ENCODE measurements at places on chromosomes 2 and 18.

DNA sequence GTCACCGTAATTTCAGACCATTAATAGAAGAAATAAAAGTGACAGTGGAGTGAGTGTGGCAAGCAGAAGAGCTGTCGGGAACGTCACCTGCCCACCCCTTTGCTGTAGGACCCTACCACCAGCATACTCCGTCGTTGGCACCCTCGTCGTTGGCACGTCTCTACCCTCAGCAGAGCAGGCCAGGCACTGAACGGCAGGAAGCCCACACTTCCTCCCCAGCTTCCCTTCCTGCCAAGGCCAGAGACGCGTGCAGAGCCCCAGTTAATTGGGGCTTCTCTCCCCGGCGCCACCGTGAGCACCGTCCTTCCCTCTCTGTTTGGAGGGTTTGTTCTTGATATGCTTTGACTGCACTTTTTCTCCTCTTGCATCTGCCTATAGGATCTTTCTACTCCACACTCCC lies 27.0 kb upstream of the NFATC1 start:
- DNase-seq = no peak

GRCh38 chr2:214992911-214993310 lies 145.5 kb downstream of the ABCA12 start:
- no peak for DNase-seq

DNA sequence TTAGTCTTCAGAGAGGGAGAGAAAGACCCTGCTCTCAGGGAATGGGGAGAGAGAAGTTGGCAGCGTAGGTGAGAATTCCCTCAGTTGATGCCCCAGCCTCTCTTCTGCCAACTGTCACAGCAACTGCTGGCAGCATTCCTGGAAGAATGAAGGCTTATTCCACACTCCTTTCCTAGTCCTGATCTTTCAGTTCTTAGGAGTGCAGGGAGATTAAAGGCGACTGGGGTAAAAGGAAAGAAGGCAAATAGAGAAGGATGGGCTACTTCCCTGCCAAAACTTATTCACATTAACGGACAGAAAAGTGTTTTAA lies 65.9 kb upstream of the ACAA2 start:
- no peak for DNase-seq

DNA sequence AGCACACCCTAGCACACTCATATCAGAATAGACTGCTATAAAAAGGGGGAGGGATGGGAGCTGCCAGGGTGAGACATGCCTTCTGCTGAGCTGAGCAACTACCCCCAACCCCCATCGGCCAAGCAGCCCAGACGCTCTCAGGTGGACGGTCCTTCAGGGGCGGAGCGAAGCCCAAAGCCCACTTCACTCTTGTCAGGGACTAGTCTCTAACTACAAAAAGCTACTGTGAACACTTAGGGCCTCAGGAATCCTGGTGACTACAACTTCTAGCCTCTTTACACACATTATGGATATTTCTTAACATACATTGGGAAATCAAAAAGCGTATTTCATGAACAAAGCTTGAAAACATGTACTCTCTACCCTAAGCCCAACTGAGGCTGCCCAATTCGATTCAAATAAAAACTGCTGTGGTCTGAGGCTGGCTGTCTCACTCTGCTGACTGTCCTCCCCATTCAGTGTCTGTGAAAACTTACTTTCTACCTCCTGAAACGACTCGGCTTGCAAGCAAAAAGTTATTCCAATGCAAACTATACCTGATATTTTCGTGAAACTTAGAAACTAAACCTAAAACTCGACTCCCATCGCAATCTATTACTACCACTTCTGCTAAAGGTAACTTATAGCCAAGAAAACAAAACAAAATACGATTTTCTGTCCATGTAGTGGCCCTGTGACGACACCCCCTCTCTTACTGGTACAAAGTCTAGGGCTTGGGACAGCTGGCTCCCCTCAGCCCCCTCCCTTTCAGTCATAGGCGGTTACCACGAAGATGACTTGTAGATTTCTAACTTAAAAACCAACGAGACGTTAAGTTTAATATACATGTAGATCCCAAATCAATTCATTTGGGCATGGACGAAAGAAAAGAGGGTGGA lies 1.2 kb downstream of the SERTAD2 start:
- peak; percentile 62 for DNase-seq

DNA sequence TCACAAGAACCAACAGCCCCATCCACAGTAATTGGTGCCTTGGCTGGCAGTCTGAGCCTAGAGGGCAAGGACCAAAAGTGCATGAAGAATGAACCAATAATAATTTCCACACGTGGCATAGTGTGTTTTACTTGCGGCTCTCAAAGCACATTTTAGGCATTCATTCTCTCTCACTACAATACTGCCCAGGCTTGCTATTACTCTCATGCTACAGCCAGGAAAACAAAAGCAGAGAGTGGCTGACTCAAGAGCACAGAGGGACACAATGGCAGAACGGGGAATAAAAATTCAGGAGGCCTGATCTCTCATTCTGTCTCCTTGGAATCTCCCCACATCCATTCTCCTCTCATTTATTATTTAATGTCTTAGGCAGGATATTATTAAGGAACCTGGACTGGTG lies 57.0 kb upstream of the NOL4 start:
- no peak for DNase-seq

DNA sequence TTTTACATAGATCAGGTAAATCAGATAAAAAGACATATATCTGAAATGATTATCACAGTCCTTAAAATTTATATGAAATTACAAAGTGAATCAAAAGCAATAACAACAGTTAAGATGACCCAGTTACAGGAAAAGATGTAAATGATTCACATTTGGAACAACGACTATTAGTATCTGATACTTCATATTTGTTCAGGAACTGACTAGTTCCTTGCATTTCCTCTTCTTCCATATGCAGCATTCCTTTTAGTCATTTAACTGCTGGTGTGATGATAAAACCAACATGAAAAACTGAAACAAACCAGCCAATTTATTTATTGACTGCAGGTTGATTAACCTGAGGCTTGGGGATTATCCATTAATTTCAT lies 75.2 kb downstream of the RBMS1 start:
- no peak for DNase-seq

DNA sequence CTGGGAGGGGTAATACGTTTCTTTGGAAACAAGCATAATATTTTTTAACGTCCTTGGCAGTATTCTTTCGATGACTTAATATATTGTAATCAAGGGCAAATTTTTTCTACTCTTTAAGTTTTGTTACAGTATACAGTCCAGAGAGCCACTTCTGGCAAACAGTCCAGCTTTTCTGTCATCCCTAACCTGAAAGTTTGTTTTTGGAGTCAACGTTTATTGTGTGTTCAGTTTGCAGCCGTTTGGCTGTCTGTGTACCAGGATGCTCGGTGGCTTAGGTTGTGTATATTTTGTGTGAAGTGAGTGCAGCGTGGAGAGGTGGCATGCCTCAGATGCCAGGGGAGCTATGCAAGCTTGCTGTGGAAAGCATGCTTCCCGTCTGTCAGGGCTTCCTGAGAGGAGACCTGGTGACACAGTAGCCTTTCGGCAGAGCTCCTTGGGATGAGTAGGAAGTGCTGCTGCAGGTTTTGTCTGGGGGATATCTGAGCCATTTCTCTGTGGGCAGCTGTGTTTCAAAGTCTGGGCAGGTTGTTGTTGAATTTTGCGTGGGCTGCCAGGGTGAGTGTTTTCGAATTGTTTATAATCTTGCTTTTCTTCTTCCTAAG lies 14.7 kb downstream of the MAP3K20 start:
- DNase-seq = no peak

GRCh38 chr2:65204461-65205210 lies 23.0 kb upstream of the ACTR2 start:
- DNase-seq = no peak

DNA sequence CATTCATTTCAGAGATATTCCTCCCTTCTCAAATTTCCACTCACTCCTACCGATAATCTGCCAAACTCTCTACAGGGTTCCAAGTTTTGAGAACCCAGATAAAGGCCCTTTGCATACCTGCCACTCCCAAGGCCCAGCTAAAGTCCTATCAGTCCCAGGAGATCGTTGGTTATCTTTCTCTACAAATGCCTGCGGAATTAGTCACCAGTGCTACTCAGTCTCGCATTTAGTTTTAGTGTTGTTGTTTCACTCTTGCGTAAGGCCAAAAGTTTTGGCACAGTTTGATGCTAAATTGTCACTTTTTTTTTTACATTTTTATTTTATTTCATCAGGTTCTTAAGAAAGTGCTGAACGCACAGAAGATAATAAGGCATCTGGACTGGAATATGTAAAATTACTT lies 29.2 kb upstream of the SETBP1 start:
- DNase-seq = no peak

DNA sequence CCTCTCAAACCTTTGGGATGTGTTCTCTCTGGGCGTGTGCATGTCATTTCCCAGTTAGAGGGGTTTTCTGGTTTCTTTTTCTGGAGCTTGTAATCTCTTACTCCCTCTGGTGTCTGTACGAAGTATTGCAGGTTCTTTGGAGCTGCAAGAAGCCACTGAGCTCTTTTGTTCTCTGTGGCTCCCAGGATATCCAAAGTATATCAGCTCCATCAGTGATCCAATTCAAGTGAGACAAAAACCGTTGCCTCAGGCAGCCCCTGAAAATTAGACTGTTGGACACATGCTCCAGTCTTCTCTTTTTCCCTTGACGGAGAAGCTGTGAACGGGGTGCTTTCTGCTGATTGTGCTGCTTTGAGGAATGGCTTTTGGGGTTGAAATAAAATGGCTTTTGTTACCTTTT lies 59.0 kb upstream of the LDLRAD4 start:
- no peak for DNase-seq

DNA sequence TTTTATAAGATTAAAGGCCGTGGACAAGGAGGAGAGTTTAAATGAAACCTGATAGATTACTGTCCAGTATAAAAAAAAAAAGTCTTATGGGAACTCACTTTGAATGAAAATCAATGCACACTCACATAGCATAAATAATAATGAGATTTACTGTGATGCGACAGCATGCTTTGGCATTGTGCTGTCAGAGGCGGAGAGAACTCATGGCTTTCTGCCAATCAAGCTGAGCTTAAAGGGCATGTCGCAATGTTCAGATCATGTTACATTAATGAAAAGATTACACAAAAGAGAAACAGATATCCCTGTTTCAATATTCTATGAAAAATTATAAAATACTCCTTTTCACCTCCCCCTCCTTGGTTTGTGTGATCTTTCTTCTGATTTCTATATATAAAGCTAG lies 310.8 kb downstream of the ERBB4 start:
- no peak for DNase-seq

- peak; percentile 90 for DNase-seq
These were observed 68.6 kb upstream of the PELI1 start for GRCh38 chr2:64212801-64213321.

- DNase-seq = no peak
These were observed 17.0 kb downstream of the RTN4 start for GRCh38 chr2:55033076-55033742.

DNA sequence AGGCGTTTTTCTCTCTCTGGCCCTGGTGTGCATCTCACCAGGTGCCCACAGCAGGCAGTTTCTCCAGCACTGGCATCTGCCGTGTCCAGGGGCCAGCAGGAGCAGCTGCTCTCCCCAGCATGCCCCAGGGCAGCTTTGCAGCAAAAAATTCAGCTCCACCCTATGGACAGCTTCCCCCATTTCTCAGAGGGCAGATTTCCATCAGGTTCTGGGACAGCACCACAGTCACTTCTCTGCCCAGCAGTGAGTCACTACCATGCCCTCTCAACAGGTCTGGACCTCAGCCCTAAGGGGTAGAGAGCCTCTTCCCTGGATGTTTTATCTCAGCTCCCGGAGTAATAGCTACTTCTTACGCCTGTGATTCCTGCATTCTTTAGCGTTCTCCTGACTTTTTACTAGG lies 170.2 kb upstream of the RAB12 start:
- no peak for DNase-seq

GRCh38 chr2:120858361-120859106 lies 122.9 kb downstream of the GLI2 start:
- no peak for DNase-seq

- no peak for DNase-seq
These were observed 163.2 kb upstream of the SLC1A4 start for GRCh38 chr2:64825831-64826491.

GRCh38 chr18:23743733-23744333 lies 54.6 kb downstream of the LAMA3 start:
- DNase-seq = no peak

DNA sequence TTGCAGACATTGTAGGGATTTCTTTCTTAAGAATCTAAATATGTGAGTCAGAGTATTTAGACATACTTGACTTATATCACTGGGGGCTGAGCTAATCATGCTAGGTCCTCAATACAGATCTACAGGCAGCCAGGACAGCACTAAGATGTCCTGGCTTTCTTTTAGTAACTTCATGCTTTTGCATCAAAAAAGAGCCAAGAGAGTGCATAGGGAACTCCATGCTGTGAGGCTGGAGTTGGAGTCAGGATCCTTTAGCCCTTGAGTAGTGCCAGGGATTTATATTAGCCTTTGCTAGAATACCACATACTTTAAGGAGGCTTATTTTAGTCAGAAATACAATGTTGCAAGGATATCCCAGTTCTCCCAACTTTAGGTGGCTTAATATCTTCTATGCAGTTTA lies 289.7 kb downstream of the CCDC85A start:
- no peak for DNase-seq

DNA sequence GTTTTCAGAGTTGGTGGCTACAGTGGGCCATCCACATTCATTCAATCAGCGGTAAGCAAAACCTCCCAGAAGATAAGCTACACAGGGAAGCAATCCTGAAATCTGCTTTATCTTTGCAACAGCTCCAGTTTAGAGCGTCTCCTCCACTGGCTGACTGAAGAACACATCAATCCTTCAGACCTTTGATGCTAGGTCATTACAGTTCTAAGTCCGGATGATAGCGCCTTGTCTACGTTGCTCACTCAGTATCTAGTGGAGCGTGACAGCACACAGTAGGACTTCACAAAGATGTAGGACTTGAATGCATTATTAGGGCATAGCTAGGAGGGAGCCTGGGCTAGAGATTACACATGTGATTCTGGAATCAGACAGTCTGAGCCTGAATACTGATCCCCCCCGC lies 5.0 kb downstream of the COLEC12 start:
- no peak for DNase-seq

- no peak for DNase-seq
These were observed 183.8 kb upstream of the STON1 start for GRCh38 chr2:48346124-48346536.

GRCh38 chr2:47205576-47206141 lies 50.6 kb upstream of the STPG4 start:
- no peak for DNase-seq

- DNase-seq = no peak
These were observed 484.2 kb upstream of the NRP2 start for GRCh38 chr2:205198140-205198525.

DNA sequence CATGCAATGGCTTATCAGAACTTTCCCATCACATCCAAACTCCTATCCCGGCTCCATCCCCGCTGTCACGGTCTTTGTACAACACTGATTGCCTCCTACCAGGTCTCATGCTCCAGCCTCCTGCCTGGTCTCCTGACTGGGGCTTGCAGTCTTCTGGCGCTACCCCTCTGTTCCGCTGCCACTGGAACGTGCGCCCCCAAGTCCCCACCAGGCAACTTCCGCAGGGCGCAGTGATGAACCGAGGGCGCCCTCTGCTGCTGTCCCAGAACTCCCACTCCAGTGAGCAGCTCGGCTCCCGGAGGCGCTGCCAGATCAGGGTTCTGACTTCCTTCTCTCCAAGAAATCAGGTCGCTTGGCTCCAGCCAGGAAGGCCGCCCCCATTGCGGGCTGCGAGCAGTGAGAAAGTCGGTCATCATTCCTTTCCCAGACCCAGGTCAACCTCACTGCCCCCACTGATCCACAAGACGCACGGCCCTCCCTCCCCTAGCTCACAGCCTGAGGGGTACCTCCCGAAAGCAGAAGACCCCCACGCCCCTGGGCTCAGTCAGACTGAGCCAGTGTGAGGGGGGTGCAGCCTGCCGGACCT lies 43.9 kb upstream of the RAB11FIP5 start:
- DNase-seq = peak; percentile 62

- no peak for DNase-seq
These were observed 103.8 kb downstream of the VWC2L start for GRCh38 chr2:214514704-214515103.

- DNase-seq = no peak
These were observed 68.6 kb downstream of the ZBTB7C start for GRCh38 chr18:48340560-48340959.
